ENCODE measurements at places on chromosomes 7 and 10.

GRCh38 chr7:100576384-100576993 is 2.8 kb upstream of the SAP25 start:
- DNase-seq, result no peak

- no peak for DNase-seq
Observed at GRCh38 chr10:60441515-60441914, 51.8 kb upstream of the ANK3 start.

DNA sequence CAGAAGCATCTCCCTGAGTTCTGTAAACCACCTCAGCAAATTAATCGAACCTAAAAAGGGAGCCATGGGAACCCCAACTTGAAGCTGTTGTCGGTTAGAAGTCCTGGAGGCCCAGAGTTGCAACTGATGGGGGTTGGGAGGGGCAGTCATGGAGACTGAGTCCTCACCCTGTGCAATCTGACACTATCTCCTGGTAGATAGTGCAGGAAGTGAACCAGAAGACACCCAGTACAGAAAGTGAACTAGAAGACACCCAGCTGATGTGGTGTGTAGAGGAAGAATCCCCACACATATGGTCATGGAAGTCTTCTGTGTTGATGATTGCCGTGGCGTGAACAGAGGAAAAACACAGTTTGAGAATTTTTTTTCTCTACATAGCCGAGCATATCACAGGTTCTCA is 58.8 kb upstream of the SRRM3 start:
- DNase-seq, result no peak

GRCh38 chr7:128265906-128266300 is 24.8 kb downstream of the LEP start:
- no peak for DNase-seq

DNA sequence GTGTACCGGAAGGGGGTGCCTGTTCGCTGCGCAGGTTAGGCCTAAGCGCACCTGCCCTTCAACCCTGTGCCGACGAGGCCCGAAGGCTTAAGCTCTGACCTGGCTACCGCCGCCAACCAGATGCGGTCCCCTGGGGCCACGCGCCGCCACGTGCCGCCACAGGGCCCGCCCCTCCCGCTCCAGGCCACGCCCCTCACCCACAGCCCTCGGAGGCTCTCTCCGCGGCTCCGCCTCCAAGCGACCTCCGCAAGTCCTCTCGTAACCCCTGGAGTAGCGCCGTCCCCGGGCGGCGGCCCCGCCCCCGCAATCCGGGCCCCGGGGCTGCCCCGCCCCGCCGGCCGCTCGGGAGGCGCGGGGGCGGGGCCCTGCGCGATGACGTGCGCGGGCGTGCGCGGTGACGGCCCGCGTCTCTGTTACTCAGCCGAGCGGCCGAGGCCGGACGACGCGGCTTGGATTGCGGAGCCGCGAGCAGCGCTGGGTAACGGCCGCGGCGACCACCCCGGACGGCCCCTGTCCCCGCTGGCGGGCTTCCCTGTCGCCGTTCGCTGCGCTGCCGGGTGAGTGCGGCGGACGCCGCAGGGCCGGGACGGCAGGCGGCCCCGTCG is at the start of gene MAPK8:
Gene MAPK8 (plus strand): TSS at position 413 of the 605 bp plus-strand sequence. CDS start 94,984 bp downstream, outside the sequence.
- DNase-seq, result peak; percentile 93

- no peak for DNase-seq
Observed at GRCh38 chr7:22895140-22895827, 72.6 kb upstream of the TOMM7 start.

DNA sequence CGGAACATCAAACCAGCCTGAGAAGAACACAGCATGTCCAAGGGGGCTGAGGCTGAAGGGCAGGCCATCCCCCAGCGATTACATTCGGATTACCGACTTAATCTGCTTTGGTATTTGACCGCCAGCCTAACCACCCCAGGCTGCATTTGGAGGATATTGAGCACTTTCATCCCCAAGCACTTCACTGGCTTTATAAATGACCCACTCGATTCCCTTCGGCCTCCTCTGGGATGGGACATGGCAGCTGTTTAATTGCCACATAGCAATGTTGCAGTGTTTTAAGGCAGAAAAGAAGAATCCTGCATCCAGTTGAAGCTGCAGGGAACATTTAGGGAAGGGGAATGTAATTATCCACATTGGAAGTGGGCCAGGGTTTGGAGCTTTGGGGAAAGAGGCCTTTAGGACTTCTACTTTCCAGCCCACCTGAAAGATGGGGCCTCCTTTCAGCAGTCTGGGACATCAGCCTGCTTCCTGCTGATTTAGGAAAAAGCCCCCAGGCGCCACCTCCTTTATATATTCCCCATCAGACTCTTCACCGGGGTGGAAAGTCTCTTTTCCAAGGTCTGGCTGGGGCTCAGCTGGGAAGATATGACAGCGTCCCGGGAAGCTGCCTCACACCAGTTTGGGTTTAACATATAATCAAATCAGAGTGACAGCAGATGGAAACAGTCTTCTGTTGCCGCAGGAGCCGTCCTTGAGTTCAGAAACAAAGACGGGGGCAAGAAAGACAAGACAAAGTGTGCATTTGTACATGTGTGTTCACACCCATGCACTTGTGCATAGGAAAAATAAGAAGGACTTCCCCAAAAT is 9.2 kb downstream of the DPCD start:
- no peak for DNase-seq

GRCh38 chr10:86317949-86318725 is 48.5 kb downstream of the GRID1 start:
- DNase-seq, result peak; percentile 35

DNA sequence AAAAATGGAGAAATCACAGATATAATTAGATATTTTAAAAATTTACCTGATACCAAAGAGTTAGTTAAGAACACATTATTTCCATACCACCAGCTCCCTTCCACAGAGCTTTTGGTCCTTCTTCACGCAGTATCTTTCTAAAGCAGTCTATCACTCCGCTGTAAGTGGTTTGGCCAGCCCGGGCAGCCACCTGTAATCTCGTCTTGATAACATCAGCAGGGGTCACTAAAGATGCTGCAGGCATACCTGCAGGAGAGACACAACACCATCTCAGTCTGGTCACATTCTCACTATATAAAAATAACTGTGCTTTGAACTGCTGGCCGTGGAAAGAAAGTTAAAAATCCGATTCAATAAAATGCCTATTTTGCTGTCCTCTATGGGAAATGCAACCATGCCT is 200.1 kb downstream of the SLC25A13 start:
- no peak for DNase-seq
